ENCODE measurements at places on chromosomes 5 and 9. TPM values are rescaled to one million over a fixed set of nuclear protein-coding genes. Genes with fewer than 3 reads are reported as not detected.

The SPINK4 gene
- polyA plus RNA-seq, result not detected

The ASS1 gene
- 329 TPM for polyA plus RNA-seq

The SMIM33 gene
- polyA plus RNA-seq, result not detected

The PLPP7 gene
- 2.2 TPM for polyA plus RNA-seq

The CCIN gene
- polyA plus RNA-seq, result 0.29 TPM

The INSL4 gene
- polyA plus RNA-seq, result not detected

The MYORG gene
- 10.1 TPM for polyA plus RNA-seq

The FSTL4 gene
- 0.68 TPM for polyA plus RNA-seq

The RAPGEF1 gene
- polyA plus RNA-seq, result 38.5 TPM

DNA sequence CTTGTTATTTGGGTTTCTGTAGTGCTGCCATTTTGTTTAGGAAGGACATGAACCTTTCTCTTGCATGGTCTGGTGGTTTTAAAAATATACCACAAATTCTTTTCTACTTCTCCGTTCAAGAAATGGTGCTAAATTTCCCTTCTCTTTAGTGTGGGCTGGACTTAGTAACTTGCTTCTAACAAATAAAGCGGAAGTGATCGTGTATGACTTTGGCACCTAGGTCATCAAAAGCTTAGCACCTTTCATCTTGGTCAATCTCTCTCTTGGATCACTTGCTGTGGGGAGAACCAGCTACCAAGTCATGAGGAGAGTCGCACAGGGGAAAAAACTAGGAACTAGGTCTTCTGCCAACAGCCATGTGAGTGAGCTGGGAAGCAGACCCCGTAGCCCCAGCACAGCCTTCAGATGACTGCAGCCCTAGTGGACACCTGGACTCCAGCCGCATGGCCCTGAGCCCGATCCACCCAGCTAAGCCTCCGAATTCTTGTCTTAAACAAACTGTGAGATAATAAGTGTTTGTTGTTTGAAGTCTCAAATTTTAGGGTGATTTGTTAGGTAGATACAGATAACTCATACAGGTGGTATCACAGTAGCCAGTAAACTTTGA is 87.7 kb upstream of the CKMT2 start:
- no peak for DNase-seq

DNA sequence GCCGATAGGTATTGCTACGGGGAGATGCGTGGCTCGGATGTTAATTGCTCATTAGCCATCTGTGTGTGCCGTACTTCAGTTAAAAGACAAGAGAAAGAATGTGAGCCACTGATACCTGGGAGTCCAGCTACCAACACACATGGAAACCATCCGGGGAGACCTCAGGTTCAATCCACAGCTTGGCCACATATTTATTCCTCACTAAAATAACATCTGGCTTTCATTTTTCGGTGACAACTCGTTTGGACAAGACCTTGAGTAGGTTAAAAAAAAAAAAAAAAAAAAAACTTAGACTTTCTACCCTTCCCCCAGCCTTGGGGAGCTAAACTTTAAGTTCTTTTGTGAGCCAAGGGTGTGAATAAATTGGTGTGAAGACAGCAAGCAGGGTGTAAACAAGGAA is 84.1 kb downstream of the SLIT3 start:
- DNase-seq, result no peak

- peak; percentile 31 for DNase-seq
Measured at GRCh38 chr9:100011062-100011681, 87.6 kb downstream of the ERP44 start.

- DNase-seq, result no peak
Measured at GRCh38 chr9:73549991-73550390, 398.3 kb downstream of the ANXA1 start.

GRCh38 chr5:78482948-78483347 is 122.5 kb downstream of the SCAMP1 start:
- no peak for DNase-seq

GRCh38 chr9:95609426-95609825 is 92.7 kb upstream of the PTCH1 start:
- DNase-seq, result no peak

All from renal pelvis (tissue), 12 donors.